Activated T-helper 2 cell treated with anti-CD3 and anti-CD28 coated beads, Interferon-gamma antibody, Interleukin-2, Interleukin-4, amounts not matched to agents 10 μg/mL and 5 μg/mL and 100 μg/mL, durations not matched to agents 14 hours and 24 hours and 36 hours (primary cell): ENCODE measurements at places on chromosomes 6 and 20. TPM values are rescaled to one million over a fixed set of nuclear protein-coding genes. Genes with fewer than 3 reads are reported as not detected.

- H3K36me3 ChIP-seq, result no peaks in the 10 kb centered on the region
- H3K27me3 ChIP-seq, result peaks cover 12% of the 10 kb centered on the region
- no peaks in the 10 kb centered on the region for H3K4me1 ChIP-seq
Measured at GRCh38 chr20:36399969-36400545, 93.9 kb downstream of the DLGAP4 start.

GRCh38 chr6:30184417-30185031, 21.2 kb downstream of the TRIM15 start:
- peaks cover 42% of the 10 kb centered on the region for H3K36me3 ChIP-seq
- no peak for DNase-seq
- H3K4me1 ChIP-seq, result no peaks in the 10 kb centered on the region
- H3K27me3 ChIP-seq, result peaks cover under 1% of the 10 kb centered on the region

DNA sequence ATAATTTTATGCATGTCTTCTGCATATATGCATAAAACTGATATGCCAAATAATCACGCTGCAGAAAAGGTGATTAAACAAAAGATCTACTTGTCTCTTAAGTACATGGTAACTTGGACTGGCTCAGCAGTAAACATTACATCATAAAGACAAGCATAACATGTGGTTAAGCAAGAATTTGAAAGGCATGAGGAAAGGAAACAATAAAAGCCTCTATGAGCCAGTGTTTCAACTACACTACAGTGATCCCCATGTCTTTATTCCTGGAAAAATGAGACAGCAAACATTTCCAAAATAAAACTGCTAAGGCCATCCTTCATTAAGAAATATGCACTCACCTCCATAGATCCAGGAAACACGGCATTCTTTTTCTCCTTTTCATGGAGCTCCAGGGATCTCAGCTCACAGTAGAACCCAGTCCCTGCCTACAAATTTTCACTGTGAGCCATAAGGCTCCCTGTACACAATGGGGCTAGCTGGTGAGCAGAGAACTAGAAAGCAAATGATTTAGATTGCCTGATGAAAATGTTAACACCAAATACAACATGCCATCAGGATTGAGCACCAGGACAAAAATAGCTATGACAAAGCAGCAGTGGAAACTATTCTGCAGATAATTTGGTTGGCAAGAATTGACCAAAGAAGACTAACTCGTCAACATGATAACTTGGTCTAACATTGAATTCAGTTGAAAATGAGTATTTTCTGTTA, 156.1 kb downstream of the COL21A1 start:
- no peak overlapping the region for H3K4me3 ChIP-seq
- H3K4me1 ChIP-seq, result no peaks in the 10 kb centered on the region
- no peaks in the 10 kb centered on the region for H3K27me3 ChIP-seq
- H3K27ac ChIP-seq, result no peak overlapping the region
- DNase-seq, result no peak

DNA sequence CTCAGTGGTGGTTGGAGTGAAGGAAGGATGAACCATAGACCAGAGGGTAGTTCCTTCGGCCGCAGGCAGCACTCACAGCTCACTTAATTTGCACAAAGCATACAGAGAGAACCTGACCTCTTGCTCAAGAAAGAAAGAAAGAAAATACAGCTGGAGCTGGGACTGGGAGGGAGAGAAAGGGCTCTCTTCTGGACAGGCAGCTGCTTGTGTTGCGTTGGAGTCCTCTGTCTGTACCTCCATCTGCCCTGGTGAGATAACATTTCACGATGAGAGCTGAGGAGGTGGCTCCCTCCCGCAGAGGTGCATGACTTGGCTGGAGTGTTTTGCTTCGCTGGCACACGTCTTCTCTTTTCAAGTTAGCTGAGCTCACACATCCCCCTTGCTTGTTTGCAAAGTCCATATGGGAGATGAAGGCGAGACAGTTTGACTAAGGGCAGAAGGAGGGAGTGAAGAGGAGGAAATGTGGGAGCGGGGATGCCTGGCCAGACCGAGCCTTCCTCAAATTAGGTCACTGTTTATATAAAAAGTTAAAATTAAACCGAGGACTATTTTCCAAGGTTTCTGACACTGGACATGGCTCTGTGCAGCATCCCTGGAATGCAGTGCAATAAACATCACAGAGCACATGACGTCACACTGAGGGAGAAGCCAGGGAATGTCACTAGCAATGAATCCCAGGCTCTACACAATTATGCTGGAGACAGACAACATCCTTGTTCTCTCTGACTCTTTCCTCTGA, 359.4 kb downstream of the CD83 start:
- H3K27ac ChIP-seq, result no peak overlapping the region
- H3K36me3 ChIP-seq, result peaks cover 14% of the 10 kb centered on the region
- H3K27me3 ChIP-seq, result no peaks in the 10 kb centered on the region
- no peak for DNase-seq
- peaks cover 14% of the 10 kb centered on the region for H3K4me1 ChIP-seq
- H3K4me3 ChIP-seq, result no peak overlapping the region

DNA sequence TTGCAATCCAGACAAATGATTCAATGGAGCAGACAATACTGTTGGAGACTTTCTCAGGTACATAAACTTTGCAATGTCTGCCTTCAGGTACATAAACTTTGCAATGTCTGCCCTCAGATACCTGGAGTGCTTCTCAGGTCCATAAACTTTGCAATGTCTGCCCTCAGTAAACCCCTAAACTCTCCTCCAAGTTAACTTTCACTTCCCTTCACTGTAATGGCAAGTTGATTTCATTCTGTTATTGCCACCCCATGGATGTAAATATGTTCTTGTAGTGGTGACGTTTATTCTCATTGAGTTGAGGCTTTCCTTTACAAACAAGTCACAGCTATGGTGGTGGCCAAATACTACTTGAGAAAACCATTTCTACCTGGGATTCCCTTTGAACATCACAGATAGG, 338.8 kb downstream of the EPM2A start:
- no peak overlapping the region for H3K4me3 ChIP-seq
- DNase-seq, result no peak
- H3K36me3 ChIP-seq, result no peaks in the 10 kb centered on the region
- no peak overlapping the region for H3K27ac ChIP-seq
- no peaks in the 10 kb centered on the region for H3K27me3 ChIP-seq

DNA sequence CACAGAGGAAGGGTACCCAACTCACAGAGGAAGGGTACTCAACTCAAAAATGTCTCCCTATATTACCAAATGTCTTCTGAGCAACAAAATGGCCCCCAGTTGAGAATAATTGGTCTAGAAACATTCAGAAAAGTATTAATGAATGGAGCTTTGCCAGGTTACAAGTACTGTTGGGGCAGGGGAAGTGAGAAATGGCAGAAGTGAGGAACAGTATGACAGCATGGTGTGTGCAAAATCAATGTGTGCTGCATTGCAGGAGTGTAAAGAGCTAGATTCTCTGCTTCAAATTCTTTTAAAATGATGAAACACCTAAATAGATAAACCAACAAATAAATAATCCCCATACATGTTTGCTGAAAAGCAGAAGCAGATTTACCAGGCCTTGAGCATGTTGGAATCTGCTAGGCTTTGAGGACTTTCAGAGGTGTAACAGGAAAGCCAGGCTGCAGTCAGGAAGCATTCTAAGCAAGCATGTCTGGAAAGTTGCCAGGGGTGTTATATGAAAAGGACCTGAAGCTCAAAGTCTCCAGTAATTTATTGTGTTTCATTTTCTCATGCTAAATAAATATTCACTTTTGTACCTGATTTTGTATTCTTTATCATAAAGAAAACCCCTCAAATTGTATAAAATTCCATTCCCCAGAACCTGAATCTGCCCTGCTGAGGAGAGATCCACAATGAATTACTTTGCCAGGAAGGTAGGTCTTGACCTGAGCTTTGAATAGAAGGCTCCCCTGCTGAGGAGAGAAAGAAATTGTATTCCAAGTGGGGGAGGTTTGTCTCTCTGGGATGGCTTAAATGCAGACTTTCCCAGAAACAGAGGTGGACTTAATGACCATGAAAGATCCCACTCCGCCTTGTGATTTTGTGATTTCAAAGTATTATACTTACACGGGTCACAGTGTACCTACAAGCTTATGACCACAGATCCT, 265.0 kb upstream of the MARCKS start:
- no peaks in the 10 kb centered on the region for H3K4me1 ChIP-seq
- H3K27me3 ChIP-seq, result no peaks in the 10 kb centered on the region
- H3K4me3 ChIP-seq, result no peak overlapping the region
- no peak for DNase-seq
- no peak overlapping the region for H3K27ac ChIP-seq
- no peaks in the 10 kb centered on the region for H3K36me3 ChIP-seq

DNA sequence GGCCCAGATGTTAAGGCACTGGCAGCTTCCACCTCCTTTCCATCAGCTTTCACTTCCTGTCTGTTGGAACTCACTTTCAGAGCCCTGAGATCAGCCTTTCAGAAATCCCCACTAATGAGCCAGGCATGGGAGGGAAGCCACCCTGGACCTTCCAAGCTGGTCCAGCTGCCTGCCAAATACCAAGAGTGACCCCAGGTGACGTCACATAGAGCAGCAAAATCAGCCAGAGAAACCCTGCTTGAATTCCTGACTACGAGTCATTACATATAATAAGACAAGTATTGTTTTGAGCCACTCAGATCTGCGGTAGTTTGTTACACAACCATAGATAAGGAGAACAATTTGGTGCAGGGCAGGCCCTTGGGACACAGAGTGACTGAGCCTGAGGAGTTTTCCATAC, 556.0 kb upstream of the JAG1 start:
- no peaks in the 10 kb centered on the region for H3K4me1 ChIP-seq
- H3K27ac ChIP-seq, result no peak overlapping the region
- no peak for DNase-seq
- no peaks in the 10 kb centered on the region for H3K27me3 ChIP-seq
- no peaks in the 10 kb centered on the region for H3K36me3 ChIP-seq

DNA sequence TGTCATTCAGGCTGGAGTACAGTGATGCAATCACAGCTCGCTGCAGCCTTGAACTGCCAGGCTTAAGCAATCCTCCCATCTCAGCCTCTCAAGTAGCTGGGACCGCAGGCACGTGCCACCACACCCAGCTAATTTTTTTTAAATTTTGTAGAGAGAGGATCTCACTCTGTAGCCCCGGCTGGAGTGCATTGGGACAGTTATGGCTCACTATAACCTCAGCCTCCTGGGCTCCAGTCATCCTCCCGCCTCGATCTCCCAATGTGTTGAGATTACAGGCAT, 86.5 kb downstream of the SERAC1 start:
- peaks cover 11% of the 10 kb centered on the region for H3K4me1 ChIP-seq
- no peaks in the 10 kb centered on the region for H3K27me3 ChIP-seq
- no peak overlapping the region for H3K4me3 ChIP-seq
- H3K27ac ChIP-seq, result no peak overlapping the region
- DNase-seq, result no peak

GRCh38 chr6:66896415-66896814, 1189.4 kb upstream of the EYS start:
- no peaks in the 10 kb centered on the region for H3K4me1 ChIP-seq
- H3K27me3 ChIP-seq, result no peaks in the 10 kb centered on the region
- DNase-seq, result no peak

GRCh38 chr6:72040111-72040510, 153.8 kb downstream of the RIMS1 start:
- no peaks in the 10 kb centered on the region for H3K4me1 ChIP-seq
- H3K4me3 ChIP-seq, result no peak overlapping the region
- H3K27ac ChIP-seq, result no peak overlapping the region
- H3K36me3 ChIP-seq, result no peaks in the 10 kb centered on the region
- DNase-seq, result no peak

GRCh38 chr6:142035890-142036289, 96.8 kb upstream of the GJE1 start:
- peaks cover 8% of the 10 kb centered on the region for H3K27me3 ChIP-seq
- no peak overlapping the region for H3K4me3 ChIP-seq
- no peaks in the 10 kb centered on the region for H3K4me1 ChIP-seq
- H3K27ac ChIP-seq, result no peak overlapping the region
- DNase-seq, result no peak

GRCh38 chr6:49835140-49835539, 31.2 kb downstream of the CRISP1 start:
- no peaks in the 10 kb centered on the region for H3K4me1 ChIP-seq
- H3K27ac ChIP-seq, result no peak overlapping the region
- H3K27me3 ChIP-seq, result no peaks in the 10 kb centered on the region
- no peak overlapping the region for H3K4me3 ChIP-seq
- no peak for DNase-seq
- H3K36me3 ChIP-seq, result no peaks in the 10 kb centered on the region

DNA sequence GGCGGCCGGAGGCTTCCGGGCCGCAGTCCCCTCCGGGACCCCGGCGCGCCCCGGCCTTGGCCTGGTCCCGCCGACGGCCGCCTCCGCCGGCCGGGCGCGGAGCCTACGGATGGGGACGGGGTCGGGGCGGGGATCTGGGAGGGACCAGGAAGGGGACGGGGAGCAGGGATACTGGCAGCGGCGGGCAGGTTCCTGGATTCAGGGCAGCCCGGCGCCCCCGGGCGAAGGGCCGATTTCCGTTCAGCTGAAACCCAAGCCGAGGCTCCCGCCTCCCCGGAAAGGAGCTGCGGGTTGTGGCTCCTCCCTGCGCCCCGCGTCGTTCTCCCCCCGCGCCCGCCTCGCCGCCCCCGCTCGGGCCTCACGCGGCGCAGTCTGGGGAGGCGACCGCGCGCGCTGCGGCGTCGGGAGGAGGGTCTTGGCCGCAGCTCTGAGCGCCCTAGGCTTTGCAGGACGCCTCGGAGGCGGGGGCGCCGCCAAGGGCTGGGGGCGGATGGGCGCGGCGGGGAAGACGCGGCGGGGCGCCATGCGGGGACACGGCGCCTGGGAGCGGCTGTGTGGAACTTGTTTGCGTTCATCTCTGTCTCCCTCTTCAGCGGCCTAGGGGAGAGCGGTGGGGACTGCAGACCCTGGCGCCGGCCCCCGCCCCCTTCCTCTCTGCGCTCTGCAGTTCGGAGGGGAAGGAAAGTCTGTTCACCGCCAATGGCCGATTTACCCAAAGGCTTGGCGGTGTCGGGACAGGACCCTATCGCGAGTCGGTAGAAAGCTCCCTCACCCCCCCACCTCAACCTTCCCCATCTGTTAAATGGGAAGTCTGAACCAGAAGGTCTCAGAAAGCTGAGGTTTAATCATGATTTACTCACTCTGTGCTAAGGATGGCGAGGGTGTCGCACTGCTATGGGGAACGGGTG, 22.7 kb upstream of the TMEM181 start:
- H3K4me3 ChIP-seq, result no peak overlapping the region
- peaks cover 2% of the 10 kb centered on the region for H3K4me1 ChIP-seq
- DNase-seq, result no peak
- H3K36me3 ChIP-seq, result no peaks in the 10 kb centered on the region
- H3K27me3 ChIP-seq, result peaks cover 47% of the 10 kb centered on the region

- no peaks in the 10 kb centered on the region for H3K36me3 ChIP-seq
- H3K4me1 ChIP-seq, result no peaks in the 10 kb centered on the region
- no peak overlapping the region for H3K27ac ChIP-seq
Measured at GRCh38 chr6:21454262-21454661, 139.3 kb upstream of the SOX4 start.

- DNase-seq, result no peak
Measured at GRCh38 chr6:16178351-16178750, 49.5 kb downstream of the MYLIP start.

The EFCAB8 gene
- 0.37 and 0.52 TPM in 2 replicates for total RNA-seq

The COL21A1 gene
- not detected in 2 replicates for total RNA-seq

The KCNK15 gene
- 0.16 and 0.34 TPM in 2 replicates for total RNA-seq

The GRM4 gene
- not detected in 2 replicates for total RNA-seq

The HSPA12B gene
- total RNA-seq, result 0.05 TPM in 1 of 2 replicates, not detected in the other

The HLA-DQB2 gene
- total RNA-seq, result 0.25 and 0.30 TPM in 2 replicates

The LY6G6D gene
- total RNA-seq, result not detected in 2 replicates
